Tibial nerve (tissue), 4 donors: ENCODE measurements at places on chromosomes 6 and 20.

DNA sequence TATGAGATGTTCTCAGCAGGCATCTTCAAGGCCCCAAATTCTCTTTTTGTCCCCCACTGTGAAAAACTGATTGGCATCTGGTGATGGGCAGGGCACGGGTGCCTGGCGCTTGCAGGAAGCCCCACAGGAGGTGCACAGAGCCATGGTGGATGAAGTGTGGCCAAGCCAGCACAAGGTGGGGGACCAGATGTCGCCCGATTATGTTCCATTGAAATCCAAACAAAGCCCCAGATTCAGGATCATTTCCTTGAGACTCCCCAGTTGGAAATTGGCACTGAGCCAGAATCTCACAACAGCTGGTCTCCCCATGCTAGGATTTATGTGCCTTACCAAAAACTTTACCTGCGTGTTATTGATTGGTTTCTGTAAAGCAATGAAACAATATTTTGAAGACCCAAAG, 186.1 kb downstream of the ADAT2 start:
- DNase-seq: no peak

DNA sequence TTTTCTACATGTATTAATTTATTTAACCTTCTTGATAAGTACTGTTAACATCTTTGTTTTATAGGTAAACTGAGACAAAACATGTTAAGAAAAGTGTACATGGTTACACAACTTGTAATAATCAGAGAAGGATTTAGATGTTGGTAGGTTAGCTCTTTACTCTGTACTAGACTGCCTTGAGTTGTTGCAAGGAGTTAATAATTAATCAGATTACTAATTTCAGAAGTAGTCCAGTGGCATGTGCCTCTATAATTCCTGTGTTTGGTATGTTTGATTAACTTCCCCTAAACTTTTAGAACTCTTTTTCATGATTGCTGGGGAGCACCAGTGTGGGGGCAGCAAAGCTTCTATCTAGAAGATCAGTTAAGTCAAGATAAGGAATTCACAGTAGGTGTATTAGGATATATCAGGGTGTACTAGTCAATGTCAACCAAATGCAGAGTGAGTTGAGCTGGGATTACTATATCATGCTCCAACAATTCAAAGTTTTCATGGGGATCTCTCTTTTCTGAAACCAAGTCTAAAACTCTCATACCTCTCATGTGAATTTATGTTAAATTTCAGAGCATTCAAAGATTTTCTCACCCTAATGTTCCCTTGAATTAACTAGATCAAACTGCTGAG, 129.7 kb upstream of the AHI1 start:
- DNase-seq: no peak

DNA sequence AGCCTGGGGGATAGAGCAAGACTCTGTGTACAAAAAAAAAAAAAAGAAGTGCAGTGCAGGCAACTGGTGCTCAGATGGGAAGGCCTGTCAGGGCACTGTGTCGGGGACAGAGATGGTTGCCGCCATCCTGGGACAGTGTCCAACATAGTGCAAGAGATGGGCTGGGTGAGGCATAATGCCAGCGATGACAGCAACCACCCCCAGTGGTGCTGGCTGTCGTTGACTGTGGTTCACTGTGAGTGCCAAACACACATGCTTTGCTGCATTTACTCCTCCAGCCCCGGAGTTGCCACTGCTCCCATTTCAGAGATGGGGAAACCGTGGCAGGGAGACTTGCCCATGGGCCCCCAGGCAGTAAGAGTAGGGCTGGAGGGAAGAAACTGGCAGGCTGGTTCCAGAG, 5.2 kb upstream of the C20orf203 start:
- no peak for DNase-seq

DNA sequence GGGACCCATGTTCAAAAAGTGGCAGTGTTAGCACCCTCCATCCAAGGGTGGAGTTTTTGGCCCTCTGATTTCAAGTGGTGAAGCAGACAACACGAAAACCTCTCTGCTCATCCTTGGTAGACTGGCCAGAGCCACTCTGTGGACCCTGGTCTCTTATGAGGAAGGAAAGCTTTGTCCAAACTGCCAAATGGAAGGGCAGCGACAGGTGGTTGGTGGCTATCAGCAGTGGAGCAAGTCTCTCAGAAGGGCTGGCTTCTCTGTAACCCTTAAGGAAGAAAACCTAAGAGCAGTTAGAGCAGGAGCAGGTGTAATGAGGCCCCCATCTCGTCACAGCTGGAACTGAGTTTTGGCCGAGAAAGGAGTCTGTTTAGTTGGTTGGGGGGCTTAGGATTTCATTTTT, 155.8 kb downstream of the SLC16A10 start:
- no peak for DNase-seq

DNA sequence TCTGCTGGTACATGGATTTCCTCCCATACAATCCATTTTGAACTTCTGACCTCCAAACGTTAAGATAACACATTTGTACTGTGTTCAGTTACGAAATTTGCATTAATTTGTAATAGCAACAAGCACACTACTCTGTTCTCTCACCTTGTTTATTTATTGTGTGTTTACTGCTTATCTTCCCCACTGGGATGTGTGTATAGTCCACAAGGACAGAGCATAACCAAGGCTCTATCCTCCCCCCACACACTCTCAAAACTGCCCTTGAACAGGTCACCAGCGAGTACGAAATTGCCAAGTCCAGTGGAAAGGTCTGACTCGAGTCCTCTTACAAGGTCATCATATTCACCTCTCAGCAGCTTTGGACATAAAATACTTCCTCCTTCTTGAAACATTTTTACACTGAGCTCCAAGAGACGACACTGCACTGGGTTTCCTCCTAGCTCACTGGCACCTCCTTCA, 18.6 kb downstream of the ADTRP start:
- DNase-seq: no peak

GRCh38 chr6:5525209-5525608, 263.9 kb downstream of the FARS2 start:
- peak; percentile 8 for DNase-seq

- no peak for DNase-seq
Measured at GRCh38 chr20:37071481-37071911, 24.3 kb downstream of the RBL1 start.

GRCh38 chr6:166304106-166304505, 4.1 kb downstream of the PRR18 start:
- DNase-seq: no peak

- DNase-seq: no peak
Measured at GRCh38 chr20:6051505-6051904, 2.4 kb downstream of the LRRN4 start.

- DNase-seq: no peak
Measured at GRCh38 chr6:32079566-32080290, 29.4 kb downstream of the TNXB start.

DNA sequence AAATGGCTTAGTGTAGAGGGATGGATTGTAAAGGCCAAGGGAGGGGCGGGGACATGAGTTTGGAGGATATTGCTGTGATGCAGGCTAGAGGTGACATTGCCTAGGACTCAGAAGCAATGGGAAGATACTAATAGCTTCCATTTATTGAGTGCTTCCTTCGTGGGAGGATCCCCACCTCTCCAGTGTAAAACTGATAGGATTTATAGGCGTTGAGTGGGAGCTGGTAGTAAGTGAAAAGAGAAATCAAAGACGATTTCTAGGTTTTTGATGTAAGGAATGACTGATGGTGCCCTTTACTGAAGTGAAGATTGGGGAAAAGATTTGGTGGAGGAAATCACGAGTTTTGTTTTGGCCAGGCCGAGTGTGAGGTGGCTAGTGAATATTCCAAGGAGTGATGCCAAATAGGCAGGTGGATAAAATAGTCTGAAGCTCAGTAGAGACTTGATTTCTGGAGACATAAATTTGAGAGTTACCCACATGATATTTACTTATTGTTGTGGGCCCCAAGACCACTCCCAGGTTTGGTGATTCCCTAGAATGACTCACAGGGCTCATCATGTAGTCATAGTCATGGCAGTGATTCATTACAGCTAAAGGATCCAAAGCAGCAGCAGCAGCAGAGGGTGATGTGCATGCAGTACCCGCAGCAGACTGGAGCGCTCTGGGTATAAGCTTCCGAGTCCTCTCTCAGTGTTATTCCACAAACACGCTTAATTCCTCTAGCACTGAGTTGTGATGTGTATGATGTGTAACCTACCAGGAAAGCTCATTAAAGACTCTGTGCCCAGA, 10.2 kb downstream of the RPRD1B start:
- no peak for DNase-seq

GRCh38 chr20:40641202-40641601, 47.8 kb downstream of the MAFB start:
- no peak for DNase-seq
